ENCODE measurements at places on chromosomes 6 and 20. TPM values are rescaled to one million over a fixed set of nuclear protein-coding genes. Genes with fewer than 3 reads are reported as not detected.

GRCh38 chr20:56360908-56361205 is 2.1 kb downstream of the FAM210B start:
- no peak overlapping the region for H3K4me3 ChIP-seq
- peaks cover 30% of the 10 kb centered on the region for H3K4me1 ChIP-seq
- H3K36me3 ChIP-seq: peaks cover 6% of the 10 kb centered on the region

GRCh38 chr6:52576392-52577021 is 353 bp downstream of the TRAM2 start:
- no peaks in the 10 kb centered on the region for H3K36me3 ChIP-seq
- no peak for DNase-seq
- peak overlapping the region; percentile 73 for H3K4me3 ChIP-seq

DNA sequence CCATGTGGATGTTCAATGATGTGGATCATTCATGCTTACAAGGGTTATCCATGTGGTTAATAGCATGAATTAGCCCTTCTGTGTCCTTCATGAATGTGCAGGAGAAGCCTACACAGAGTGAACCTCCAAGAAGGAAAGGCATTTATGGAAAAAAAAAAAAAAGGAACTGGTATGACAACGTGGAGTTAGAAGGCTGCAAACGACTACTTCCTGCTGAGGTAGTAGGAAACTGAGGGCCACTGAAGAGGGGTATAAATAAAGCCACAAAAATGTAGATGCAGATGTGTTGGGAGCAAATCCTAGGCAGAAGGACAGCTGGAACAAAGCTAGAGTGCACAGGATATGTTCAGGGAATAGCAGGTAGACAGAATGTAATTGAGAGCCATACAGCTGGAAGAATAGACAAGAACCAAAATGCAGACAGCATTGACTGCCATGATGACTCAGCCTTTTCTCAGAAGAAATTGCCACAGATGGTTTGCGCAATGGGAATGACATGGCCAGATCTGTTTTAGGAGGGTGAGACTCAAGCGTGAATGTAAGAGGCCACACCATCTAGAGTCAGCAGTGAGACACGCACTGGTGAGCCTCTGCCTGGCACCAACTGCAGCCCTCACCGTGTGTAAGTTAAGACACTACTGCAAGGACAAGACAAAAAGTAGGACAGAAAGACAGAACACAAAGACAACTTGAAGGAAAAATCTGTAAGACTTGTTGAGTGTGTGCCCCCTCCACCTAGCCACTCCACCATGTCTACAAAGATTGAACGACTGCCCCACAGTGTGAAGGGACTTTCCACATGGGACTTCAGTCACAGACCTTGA is 79.8 kb downstream of the KIF13A start:
- no peaks in the 10 kb centered on the region for H3K27me3 ChIP-seq
- no peaks in the 10 kb centered on the region for H3K36me3 ChIP-seq
- H3K4me3 ChIP-seq: no peak overlapping the region
- H3K27ac ChIP-seq: peak overlapping the region; percentile 32
- H3K4me1 ChIP-seq: peaks cover 61% of the 10 kb centered on the region

- no peaks in the 10 kb centered on the region for H3K27me3 ChIP-seq
- H3K4me1 ChIP-seq: no peaks in the 10 kb centered on the region
- no peak for DNase-seq
- H3K36me3 ChIP-seq: no peaks in the 10 kb centered on the region
Measured at GRCh38 chr6:53312355-53312754, 36.4 kb downstream of the ELOVL5 start.

DNA sequence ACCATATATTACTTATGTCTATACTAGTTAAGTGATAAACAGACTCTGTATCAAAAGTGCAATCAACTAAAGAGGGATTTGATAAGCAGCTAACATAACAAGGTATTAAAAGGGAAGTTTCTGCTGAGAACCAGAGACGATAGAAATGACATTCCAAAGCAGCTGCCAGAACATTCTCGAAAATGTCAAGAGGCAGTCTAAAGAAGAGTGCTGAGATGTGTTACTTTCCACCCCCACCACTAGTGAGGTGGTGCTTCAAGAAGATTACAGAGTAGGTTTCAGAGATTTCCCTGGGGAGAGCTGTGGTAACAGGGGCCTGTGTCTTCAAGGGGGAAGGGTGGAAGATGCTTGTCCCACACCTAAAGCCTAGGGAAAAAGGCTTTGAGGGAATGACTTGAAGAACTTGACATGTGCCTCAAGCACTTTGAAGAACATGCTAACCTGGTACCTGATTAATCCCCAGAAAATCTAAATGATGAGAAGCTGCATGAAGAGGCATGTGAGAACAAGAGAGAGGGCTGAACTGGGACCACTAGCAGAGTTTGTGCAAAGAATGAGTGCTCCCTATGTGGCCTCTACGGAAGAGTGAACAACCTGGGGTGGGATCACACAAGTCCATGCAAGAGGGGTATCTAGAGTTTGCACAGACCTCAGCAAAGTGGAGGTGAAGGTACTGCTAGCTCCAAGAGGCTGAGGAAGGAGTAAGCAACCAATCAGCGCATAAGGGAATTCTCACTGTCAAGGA is 5.0 kb downstream of the FAM184A start:
- DNase-seq: no peak
- H3K4me1 ChIP-seq: peaks cover 12% of the 10 kb centered on the region
- no peaks in the 10 kb centered on the region for H3K36me3 ChIP-seq
- no peaks in the 10 kb centered on the region for H3K27me3 ChIP-seq
- H3K4me3 ChIP-seq: no peak overlapping the region
- H3K27ac ChIP-seq: no peak overlapping the region

GRCh38 chr20:37439223-37439933 is 81.7 kb upstream of the NNAT start:
- H3K4me1 ChIP-seq: no peaks in the 10 kb centered on the region
- H3K27me3 ChIP-seq: no peaks in the 10 kb centered on the region
- H3K27ac ChIP-seq: no peak overlapping the region
- H3K36me3 ChIP-seq: no peaks in the 10 kb centered on the region
- no peak overlapping the region for H3K4me3 ChIP-seq
- DNase-seq: no peak

GRCh38 chr20:20608041-20608440 is 104.4 kb downstream of the RALGAPA2 start:
- H3K36me3 ChIP-seq: no peaks in the 10 kb centered on the region
- no peak for DNase-seq
- H3K4me3 ChIP-seq: no peak overlapping the region
- no peak overlapping the region for H3K27ac ChIP-seq
- no peaks in the 10 kb centered on the region for H3K4me1 ChIP-seq

DNA sequence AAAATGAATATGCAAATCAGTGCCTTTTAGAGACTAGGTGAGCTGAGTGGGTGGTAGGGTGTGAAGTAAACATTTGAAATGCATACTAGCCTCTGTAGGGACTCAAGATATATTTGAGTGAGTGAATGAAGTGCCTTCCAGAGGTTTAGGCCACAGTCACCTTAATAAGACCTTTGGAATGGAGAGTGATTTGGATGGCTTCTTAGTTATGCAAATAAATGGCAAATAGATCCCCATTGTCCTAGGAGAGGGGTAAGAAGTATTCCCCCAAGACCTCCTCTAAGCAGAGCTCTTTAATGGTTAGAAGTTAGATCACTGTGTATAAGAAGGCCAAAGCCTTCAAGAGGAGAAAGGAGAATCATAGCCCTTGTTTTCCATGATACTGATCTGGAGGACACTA is 47.8 kb upstream of the IMPG1 start:
- no peaks in the 10 kb centered on the region for H3K4me1 ChIP-seq
- no peaks in the 10 kb centered on the region for H3K27me3 ChIP-seq
- no peak overlapping the region for H3K27ac ChIP-seq
- no peak overlapping the region for H3K4me3 ChIP-seq

- H3K27ac ChIP-seq: no peak overlapping the region
- H3K27me3 ChIP-seq: no peaks in the 10 kb centered on the region
- no peaks in the 10 kb centered on the region for H3K4me1 ChIP-seq
- H3K4me3 ChIP-seq: no peak overlapping the region
- H3K36me3 ChIP-seq: no peaks in the 10 kb centered on the region
Measured at GRCh38 chr6:151219192-151219591, 20.6 kb upstream of the AKAP12 start.

GRCh38 chr20:21520702-21521595 is 7.1 kb upstream of the NKX2-2 start:
- no peak overlapping the region for H3K4me3 ChIP-seq
- H3K27me3 ChIP-seq: peaks cover 58% of the 10 kb centered on the region
- H3K27ac ChIP-seq: no peak overlapping the region
- DNase-seq: no peak
- H3K4me1 ChIP-seq: peaks cover 31% of the 10 kb centered on the region

PHACTR3 gene
- total RNA-seq: 24.2 TPM

C6orf52 gene
- not detected for total RNA-seq

LST1 gene
- total RNA-seq: 8.5 TPM

TGM2 gene
- 680 TPM for total RNA-seq

RAB32 gene
- total RNA-seq: 18.6 TPM

ACSS1 gene
- 26.4 TPM for total RNA-seq

PRPH2 gene
- 1.1 TPM for total RNA-seq
